Activated CD4-positive, alpha-beta memory T cell treated with anti-CD3 and anti-CD28 coated beads for 36 hours (primary cell): ENCODE measurements at places on chromosomes 2 and 18.

GRCh38 chr2:236016496-236016895, 151.7 kb downstream of the GBX2 start:
- no peak for DNase-seq

DNA sequence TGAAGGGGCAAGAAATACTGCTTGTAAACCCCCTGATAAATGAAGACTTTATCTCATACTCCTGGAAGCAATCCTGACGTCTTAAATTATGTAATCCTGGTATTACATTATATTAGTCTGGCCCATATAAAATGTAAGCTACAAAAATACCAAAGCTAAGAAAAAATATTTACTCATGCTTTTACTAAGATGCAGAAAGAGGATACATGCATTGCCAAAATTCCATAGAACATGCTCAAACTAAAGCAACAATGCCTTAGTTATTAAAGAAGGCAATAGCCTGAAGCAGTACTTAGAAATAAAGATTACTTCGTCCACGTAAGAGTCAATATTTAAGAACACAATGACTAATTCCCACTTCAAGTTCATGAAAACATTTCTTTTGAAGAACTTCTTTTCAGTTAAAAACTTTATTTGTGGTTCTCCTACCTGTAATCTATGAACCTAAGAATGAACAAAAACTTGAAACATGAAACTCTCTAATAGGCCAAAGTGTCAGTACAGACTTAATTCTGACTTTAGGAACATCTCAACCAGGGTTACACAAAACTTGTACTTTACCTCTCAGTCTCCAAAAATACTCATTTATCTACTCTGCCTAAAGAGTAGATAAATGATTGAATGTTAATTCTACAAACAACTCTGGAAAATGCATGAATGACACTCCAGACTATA, 117.3 kb downstream of the THADA start:
- no peak for DNase-seq

- DNase-seq, result peak; percentile 60
Measured at GRCh38 chr18:961644-962355, 57.1 kb downstream of the ADCYAP1 start.

DNA sequence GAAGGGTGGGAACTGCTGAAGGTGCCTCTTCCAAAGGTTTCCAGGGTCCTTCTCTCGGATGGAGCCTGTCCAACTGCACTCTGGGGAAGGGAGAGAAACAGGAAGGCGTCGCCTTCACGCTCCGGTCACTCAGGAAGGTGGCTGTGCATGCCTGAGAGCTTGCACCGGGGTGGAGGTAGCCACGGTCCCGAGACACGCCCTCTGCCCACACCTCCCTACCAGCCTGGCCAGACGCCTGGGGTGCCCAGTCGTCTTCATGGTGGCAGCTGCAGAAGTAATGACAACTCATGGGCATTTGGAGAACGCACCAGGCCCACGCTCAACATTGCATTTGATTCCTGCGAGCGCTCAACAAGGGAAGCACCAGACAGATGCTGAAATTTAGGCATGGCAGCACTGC, 59.9 kb downstream of the ADNP2 start:
- DNase-seq, result no peak

DNA sequence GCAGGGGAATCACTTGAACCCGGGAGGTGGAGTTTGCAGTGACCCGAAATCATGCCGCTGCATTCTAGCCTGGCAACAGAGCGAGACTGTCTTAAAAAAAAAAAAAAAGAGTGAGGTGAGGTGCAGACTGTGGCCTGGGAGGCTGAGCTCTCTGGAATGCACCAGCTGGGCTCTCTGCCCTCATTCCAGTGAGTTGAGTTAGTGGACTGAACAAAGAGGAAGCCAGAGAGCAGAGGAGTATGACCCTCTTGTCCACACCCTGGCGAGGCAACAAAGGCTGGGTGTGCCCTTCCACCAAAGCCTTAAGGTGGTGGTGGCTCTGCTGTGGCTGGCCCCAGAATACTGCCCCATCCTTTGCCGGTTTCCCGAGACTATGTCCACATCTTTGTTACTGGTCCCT, 71.3 kb upstream of the ACKR3 start:
- no peak for DNase-seq

DNA sequence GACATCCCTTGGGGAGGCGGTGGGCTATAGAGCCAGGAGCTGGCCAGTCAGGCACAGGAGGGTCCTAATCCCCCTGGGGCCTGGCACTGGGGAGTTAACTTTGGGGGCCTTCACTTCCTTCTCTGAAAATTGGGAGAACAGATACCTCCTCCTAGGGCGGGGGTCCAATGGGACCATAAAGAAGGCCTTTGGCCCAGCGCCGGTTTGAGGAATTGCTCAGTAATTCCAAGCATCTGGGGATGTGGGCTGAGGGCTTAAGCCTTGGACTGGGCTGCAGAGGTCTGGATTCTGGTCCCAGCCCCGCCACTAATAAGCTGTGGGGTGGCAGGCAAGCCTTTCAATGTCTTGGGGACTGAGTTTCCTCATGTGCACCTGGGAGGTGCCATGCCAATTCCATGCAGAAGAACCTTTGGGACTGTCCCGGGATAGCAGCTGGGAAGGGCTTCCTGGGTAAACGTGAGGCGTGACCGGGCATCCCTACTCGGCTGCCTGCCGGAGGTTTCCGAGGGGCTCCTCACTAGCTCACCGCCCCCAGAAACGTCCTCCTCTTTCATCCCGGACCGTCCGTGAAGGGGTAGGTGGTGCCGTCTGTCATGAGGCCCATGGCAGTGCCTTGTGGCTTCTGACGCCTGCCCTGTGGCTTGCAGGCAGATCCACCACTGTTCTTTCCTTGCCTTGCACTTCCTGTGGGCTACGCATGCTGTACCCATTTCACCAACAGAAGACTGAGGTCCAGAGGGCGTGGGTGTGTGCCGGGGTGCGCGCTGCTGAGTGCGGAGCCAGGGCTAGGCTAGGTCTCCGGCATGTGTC, 67.4 kb upstream of the HPCAL1 start:
- no peak for DNase-seq

DNA sequence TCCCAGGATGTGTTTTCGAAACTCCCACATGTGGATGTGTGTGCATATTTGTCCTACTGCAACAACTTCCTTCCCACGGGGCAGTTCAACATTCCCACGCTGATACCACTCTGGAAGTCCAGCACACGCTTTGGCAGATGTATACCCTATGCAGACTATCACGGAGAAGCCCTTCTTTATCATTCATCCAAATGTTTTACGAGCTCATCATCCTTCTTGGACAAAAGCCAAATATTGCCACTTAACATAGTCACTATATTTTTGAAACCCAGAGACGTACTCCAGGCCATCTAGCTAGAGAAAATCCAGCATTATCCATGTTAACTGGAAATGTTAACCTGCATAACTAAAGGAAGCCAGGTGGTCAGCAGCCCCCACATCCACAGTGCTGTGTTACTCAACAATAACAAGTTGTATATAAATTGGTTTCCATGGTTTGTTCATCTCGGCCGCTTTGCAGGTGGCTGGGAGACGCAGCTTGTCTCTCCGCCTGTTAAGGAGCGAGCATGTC, 131.5 kb downstream of the ZNF532 start:
- no peak for DNase-seq

GRCh38 chr2:36792951-36793350, 96.4 kb downstream of the VIT start:
- DNase-seq, result no peak

- DNase-seq, result peak; percentile 26
Measured at GRCh38 chr2:143140864-143141661, 11.8 kb downstream of the ARHGAP15 start.

GRCh38 chr2:24797644-24798043, 4.4 kb downstream of the CENPO start:
- no peak for DNase-seq

GRCh38 chr2:118348380-118349034, 260.2 kb downstream of the INSIG2 start:
- DNase-seq, result no peak

GRCh38 chr2:63056107-63057050, 5.7 kb downstream of the OTX1 start:
- peak; percentile 45 for DNase-seq

- no peak for DNase-seq
Measured at GRCh38 chr2:66862885-66863650, 428.1 kb downstream of the MEIS1 start.

DNA sequence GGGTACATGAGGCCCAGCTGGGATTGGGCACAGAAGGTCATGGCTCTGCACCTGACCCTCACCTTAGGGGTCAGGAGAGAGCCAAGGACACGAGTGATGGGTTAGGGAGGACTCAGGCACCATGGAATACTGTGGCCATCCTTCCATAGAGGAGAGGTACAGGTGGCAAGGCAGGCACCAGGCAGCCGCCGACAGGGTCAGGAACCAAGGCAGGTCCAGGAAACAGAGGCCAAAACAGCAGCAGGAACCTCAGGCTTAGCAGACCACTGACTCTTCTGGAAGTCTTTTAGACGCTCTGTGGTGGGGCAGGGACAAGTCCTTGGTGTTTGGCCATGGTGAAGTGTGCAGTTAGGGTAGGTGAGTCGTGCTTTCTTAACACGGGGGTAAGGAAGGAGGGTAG, 128.0 kb downstream of the NEDD4L start:
- DNase-seq, result no peak

GRCh38 chr2:2557475-2557874, 226.4 kb upstream of the MYT1L start:
- DNase-seq, result no peak

DNA sequence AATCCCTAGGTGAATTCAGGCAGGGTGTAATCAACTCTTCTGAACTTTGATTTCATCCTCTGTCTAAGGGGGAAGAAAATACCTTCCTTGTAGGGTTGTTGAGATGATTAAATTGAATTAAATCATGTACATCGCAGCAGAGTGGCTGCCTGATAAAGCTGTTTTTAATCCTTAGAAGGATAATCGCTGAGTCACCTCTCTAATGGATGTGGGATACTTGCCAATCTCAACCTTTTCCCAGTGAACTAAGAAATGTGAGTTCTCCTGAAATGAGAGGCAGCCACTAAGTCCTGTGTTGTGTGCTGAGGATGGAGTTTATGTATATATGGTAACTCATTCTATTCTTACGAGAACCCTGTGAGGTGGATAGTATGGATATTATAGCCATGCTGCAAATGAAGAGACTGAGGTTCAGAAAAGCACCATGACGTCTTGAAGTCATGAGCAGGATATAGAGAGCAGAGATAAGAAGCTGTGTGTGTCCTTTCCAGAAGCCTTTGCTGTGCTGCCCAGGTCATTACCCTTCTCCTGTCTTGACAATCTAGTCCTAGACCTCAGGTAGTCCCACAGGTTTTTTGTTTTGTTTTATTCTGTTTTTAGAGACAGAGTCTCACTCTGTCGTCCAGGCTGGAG, 93.3 kb downstream of the HNRNPLL start:
- no peak for DNase-seq

DNA sequence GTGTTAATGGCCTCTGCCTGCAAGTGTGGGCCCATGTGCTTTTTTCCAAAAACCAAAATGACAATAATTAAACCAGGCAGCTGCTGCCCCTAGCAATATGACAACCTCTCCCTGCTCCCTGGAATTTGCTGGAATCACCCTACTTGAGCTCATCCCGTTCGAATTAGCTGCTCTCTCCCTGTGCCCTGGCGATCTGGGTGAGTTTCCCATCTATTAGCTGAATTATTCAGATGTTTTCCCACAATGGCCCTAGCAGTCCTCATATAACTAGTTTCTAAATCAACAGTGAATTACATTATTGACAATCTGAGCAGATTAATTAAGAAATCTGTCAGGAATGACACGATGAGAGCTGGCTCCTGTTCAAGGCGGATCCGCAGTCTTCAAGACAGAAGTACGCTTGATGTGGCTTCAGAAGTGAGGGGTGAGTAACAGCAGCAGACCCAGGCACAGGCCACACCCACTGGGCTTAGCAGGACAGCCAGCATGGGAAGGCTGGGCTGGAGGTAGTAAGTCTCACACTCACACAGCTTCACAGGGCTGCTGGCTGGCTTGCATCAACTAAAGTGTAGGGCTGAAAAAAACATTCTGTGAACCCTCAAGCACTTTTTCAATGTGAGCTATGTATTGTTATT, 366.2 kb upstream of the ID2 start:
- no peak for DNase-seq

GRCh38 chr18:31576670-31577069, 15.0 kb upstream of the TTR start:
- no peak for DNase-seq

GRCh38 chr18:75131381-75132000, 77.4 kb downstream of the PTGR3 start:
- no peak for DNase-seq
